ENCODE measurements at places on chromosomes 1 and 21. TPM values are rescaled to one million over a fixed set of nuclear protein-coding genes. Genes with fewer than 3 reads are reported as not detected.

Gene APCS
- not detected for total RNA-seq

DNA sequence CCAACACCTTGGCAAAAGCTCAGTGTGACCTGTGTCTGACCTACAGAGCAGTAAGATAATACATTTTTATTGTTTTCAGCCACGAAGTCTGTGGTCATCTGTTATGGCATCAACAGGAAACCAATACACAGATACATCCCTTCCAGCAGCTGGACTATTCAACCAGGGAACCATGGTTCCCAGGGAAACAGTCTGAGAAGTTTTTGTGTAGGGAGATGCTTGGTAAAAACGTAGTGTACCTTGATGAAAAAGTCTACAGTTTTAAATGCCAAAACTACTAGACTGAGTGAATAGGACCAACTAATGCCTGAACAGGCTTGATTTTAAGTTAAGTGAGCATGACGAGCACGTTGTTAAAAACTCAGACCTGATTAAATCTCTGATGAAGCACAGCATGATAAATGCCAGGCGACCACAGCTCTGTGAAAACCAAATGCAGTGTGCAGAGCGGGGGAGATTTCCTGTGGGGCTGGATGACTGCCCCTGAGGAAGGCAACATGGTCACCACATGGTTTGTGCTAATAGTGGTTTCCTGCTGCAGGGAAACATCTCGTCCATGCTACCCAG lies 228.9 kb downstream of the TNR start:
- DNase-seq: peak; percentile 17
- no peaks in the 10 kb centered on the region for H3K36me3 ChIP-seq
- H3K4me3 ChIP-seq: no peak overlapping the region
- peaks cover 28% of the 10 kb centered on the region for H3K27me3 ChIP-seq
- H3K4me1 ChIP-seq: peaks cover 5% of the 10 kb centered on the region
- no peak overlapping the region for H3K27ac ChIP-seq

- peak overlapping the region; percentile 90 for H3K27ac ChIP-seq
- no peaks in the 10 kb centered on the region for H3K27me3 ChIP-seq
- no peak overlapping the region for H3K4me3 ChIP-seq
- peaks cover 16% of the 10 kb centered on the region for H3K36me3 ChIP-seq
- peaks cover 26% of the 10 kb centered on the region for H3K4me1 ChIP-seq
Measured at GRCh38 chr1:5329068-5329739, 663.0 kb downstream of the NPHP4 start.

DNA sequence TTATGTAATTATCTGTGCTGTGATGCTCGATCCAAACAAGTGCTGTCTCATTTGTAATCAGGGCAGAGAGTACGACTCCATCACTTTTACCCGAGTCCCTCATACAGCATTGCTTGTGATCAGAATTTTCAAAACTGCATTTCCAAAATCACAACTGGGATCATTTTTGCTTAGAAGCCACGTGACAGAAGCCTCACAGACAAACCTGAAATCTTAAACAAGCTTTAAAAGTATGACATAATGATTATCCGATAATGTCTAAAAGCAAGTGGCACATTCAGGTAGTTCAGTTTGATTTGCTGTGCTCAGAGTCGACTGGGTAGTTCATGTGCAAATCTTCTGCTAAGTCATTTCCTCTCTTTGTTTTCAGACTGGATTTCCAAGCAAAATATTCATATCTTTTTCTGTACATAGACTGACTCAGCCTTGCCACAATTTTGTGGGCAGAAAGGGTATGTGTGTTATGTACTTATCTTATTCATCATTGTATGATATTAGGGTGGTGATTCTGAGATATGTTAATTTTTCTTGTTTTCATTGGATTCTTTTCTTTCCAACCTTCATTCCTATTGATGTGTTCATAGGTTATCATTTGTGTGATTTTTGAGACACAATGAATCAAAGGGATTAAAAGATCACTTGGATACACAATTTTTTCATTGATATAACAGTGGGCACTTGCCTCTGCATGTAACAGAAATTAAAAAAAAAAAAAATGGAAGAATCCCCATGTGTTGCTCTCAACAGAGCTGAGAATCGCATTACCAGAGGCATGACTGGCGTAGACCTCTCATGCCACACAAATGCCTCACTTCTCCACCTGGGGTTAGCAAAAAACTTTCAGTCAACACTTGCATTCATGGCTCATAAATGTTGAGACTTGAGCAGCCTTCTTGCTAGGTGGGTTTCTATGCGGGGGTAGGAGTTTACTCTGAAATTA lies 355.7 kb downstream of the LTN1 start:
- no peak overlapping the region for H3K4me3 ChIP-seq
- peaks cover 23% of the 10 kb centered on the region for H3K4me1 ChIP-seq
- H3K27me3 ChIP-seq: no peaks in the 10 kb centered on the region
- H3K36me3 ChIP-seq: peaks cover 14% of the 10 kb centered on the region
- peak overlapping the region; percentile 62 for H3K27ac ChIP-seq

- no peaks in the 10 kb centered on the region for H3K36me3 ChIP-seq
- no peaks in the 10 kb centered on the region for H3K4me1 ChIP-seq
Measured at GRCh38 chr1:152448095-152448494, 34.0 kb upstream of the CRNN start.

Data from activated CD4-positive, alpha-beta memory T cell treated with anti-CD3 and anti-CD28 coated beads, Interleukin-2, amount 10 ng/mL, durations not matched to agents 7 days and 5 days (primary cell).